ENCODE measurements at places on chromosomes 7 and 10.

- DNase-seq = no peak
These were observed 134.0 kb downstream of the GLI3 start for GRCh38 chr7:42103020-42103419.

GRCh38 chr7:37730501-37730900 lies 46.9 kb downstream of the GPR141 start:
- no peak for DNase-seq

DNA sequence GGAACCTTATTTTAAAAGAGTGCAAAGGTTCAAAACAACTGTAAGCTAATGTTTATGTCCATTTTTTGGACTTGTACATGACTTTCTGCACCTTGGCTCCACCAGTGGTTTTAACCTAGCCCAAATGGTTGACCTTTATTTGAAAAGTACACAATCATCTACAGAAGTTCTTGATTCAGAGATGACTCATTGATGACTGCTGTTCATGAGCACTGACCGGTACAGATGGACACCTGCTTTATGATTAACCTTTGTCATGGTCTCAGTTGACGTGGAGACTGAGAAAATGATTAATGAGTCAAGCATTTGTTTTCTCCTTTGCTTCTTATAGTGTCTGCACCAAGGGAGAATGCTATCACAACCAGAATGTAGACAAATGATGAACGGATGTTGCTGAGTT lies 55.7 kb upstream of the PTER start:
- DNase-seq = no peak

DNA sequence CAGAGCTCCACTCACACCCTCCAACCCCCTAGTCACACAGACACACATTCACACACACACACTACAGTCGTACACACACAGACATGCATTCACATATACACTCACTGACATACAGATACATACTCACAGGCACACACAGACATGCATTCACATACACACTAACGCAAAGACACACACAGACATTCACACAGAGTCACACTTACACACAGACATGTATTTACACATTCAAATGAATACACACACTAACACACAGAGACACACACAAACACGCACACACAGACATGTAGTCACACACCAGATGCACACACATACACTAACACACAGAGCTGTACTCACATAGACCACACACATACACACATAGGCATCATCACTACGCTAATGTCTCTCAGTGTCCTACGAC lies 58.0 kb upstream of the MYL10 start:
- no peak for DNase-seq

DNA sequence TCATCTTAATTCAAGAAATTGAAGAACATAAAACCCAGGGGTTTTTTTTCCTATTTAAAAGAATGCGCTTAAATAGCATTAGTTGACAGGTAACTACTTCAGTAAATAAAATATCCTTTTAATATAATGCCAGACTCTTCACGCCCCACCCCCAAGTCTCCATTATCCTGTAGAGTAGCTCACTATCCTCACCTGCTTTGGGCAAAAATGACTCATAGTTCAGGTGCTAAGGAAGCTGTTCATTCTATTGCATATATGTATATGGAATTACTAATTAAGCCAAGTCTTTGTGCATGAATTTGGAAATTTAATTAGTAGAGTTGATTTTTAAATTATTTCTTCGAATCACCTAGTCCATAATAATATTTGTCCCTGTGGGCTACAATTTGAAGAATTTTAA lies 656.8 kb upstream of the ANKRD30A start:
- no peak for DNase-seq

- no peak for DNase-seq
These were observed 179.0 kb downstream of the SNX10 start for GRCh38 chr7:26470691-26471090.

DNA sequence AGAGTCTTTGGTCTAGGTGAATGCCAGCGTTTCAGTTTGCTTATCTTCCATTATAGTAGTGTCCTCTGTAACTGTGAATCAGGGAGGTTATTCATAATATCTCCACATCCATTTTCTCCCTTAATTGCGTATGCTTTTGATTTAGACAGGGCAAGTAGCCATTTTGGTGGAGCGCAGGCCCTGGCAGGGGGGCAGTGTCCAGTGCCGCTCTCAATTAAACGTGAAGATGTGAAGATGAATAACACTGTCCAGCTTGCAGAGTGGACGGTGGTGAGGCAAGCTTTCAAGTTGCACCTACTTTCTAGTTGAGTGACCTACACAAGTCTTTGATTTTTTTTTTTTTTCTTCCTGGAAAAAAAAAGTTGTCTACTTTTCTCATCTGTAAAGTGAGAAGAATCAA lies 4.5 kb downstream of the TSPAN14 start:
- DNase-seq = no peak

DNA sequence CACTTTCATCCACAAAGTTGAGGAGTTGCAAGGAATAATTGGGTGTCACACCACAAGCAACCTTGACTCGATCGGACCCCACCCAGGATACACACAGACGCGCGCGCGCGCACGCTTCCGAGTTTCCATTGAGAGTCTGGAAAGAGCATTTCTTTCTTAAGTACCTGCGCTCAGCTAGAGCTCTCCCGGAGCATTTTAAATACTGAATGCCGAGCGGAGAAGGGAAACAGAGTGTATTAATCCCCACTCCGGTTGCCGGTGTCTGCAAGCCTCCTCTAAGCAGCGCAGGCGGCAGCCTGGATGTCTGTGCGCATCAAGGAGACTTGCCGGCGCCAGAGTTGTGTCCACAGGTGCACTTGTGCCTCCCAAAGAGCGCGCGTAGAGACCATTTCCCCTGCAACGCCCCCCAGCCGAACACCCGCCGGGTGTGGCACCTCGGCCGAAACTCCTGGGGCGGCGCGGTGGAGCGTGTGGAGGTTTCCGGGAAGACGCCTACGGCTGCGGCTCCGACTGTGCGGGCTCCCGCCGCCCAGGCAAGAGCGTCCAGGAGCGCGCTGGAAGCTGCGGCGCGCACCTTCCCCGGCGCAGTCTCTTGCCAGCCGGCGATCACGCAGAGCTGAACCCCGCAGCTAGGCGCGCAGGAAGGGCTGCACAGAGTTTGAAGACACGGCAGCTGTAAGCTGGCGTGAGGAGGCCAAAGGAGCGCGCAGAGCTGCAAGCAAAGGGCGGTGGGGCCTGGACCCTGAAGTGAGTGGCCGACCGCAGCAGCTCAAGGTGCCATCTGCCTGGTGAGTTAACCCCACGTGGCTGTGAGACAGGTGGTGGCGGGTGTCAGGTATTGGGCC lies 1.1 kb upstream of the FEZF1 start:
- DNase-seq = no peak

DNA sequence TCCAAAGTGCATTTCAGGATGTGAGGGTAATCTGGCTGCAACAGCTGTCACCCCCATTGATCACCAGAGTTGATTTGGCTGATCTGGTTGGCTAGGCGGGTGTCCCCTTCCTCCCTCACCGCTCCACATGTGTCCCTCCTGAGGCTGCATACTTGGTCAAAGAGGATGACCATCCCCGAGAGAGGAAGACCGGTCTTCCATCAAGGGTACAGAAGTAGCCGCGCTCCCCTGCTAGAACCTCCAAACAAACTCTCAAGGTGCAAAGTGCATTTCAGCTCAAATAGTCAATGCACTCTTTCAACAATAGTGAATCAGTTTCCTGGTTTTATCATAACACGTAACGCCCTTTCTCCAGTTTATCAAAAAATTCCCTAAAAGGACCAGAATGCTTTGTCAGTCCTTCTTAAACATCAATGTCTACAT lies 44.6 kb downstream of the CARD11 start:
- DNase-seq = no peak

DNA sequence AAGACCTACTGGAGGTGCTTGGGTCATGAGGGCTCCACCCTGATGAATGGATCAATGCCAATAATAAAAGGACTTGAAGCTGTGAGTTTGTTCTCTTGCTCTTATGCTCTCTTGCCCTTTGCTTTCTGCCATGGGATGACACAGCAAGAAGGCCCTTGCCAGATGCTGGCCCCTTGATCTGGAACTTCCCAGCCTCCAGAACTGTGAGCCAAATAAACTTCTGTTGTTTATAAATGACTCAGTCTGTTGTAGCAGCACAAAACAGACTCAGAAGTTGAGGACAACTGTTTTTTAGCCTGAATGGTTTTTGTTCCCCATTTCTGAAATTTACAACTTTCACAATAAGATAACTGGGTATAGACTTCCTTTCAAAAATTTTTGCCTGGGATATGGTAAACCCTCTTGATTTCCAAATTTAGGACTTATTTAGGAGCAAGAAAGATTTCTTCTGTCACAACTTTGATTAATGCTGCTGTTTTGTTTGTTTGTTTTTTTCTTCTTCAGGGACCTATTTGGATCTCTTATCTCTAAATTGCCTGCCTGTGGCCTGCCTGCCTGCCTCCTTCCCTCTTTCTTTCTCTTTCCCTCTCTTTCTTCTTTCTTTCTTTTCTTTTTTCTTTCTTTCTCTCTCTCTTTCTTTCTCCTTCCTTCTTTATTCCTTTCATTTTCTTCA lies 12.1 kb downstream of the ENTPD1 start:
- DNase-seq = no peak

DNA sequence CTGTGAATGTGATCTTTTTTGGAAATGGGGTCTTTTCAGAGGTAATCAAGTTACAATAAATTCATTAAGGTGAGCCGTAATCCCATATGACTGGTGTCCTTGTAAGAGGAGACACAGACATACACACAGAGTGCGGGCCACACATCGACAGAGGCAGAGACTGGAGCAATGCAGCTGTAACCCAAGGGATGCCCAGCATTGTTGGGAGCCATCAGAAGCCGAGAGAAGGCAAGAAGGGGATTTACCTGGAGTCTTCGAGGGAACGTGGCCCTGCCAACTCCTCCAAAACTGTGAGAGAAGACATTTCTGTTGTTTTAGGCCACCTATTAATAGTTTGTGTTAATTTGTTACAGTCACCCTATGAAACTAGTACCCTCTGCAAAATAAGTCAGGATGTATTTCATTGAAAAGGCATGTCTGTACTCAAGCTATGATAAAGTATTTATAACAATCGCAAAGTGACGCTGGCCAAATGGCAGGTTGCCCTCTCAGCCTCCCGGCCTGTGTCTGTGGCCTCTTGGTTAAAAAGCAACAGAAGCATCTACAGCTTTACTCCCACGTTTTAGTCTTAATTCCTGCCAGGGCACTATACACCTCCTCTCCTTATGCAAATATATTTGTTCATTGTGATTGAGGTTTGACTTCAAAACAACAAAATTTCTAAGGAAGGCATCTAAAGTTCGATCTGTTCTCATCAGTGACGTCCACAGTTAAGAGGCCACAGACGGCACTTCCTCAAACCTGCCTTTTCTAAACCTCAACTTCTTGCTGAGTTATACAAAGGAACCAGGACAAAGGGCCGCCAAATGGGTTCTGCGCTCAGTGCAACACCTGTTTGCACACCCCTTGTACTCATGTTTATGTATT lies 46.8 kb downstream of the HIPK2 start:
- DNase-seq = no peak

GRCh38 chr10:114087655-114088054 lies 44.0 kb downstream of the ADRB1 start:
- DNase-seq = no peak

DNA sequence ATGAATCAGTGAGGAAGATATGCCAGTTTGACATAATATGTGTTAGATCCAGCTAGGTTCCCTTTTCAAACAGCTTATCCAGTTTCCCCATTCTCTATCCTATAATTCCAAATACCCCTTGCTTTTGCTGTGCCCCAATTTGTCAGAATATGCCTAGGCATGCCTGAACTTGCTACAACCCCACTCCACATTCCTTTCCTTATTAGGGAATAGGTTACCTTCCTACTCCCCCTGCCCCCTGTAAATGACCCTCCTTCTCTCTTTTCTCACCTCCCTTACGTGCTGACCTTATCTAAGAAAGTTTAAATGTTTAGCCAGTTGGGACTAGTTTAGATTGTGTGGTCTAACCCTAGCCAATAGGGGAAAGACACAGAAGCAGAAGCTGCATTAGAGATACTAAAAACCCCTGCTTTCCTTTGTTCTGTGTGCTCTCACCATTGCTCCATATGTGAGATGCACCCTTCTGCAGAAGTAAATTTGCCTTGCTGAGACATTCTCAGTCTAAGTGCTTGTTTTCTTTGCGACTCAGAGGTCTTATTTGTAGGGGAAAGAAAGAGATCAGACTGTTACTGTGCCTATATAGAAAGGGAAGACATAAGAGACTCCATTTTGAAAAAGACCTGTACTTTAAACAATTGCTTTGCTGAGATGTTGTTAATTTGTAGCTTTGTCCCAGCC lies 267.8 kb downstream of the SH2D4B start:
- no peak for DNase-seq

DNA sequence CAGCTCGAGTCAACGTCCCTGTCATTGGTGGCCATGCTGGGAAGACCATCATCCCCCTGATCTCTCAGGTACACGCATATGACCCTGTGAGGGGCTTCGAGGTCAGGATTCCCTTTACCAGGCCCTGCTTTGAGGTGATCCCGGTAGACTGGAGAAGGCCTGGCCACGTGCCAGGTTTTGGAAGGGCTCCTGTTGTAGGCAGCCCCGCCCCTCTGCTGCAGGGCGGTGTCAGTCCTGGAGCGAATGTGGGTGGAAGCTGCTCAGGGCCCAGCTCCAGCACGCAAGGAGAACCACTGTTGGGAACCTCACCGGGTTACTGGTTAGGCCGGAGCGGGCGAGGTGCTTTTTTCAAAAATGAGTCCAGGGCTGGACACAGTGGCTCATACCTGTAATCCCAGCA lies 15.6 kb downstream of the MDH2 start:
- no peak for DNase-seq

- peak; percentile 81 for DNase-seq
These were observed 18.7 kb upstream of the DDIT4 start for GRCh38 chr10:72254813-72255568.

DNA sequence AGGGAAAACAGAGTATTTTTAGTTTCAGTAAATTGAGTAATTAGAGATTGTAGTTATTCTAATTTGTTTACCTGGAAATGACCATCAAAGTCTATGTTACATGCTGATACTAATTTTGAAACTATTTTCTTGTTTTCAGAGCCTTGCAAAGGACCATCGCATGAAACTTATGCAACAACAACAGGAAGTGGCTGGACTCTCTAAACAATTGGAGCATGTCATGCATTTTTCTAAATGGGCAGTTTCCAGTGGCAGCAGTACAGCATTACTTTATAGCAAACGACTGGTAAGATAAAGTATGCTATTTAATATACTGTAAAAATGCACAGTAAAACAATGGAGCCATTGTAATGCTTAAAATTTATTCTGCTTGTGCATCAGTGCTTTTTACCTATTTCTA lies 78.5 kb downstream of the TRIM24 start:
- DNase-seq = no peak

DNA sequence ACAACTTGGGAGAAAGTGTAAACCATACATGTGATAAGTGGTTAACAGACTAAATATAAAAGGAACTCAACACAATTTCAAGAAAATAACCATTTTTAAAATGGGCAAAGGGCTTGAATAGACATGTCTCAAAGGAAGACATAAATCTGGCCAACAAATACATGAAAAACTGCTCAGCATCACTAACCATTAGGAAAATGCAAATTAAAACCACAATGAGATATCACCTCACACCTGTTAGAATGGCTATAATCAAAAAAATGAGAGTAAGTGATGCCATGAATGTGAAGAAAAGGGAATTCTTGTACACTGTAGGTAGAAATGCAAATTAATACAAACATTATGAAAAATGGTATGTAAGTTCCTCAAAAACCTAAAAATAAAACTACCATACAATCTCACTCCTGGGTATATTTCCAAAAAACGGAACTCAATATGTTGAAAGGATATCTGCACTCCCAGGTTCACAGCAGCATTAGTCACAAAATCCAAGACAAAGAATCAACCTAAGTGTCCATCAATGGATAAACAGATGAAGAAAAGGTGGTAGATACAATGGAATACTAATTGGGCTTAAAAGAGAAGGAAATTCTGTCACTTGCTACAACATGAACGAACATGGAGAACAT lies 5.6 kb downstream of the SNX13 start:
- no peak for DNase-seq

GRCh38 chr10:33341637-33342036 lies 7.2 kb upstream of the NRP1 start:
- no peak for DNase-seq

Measured in NCI-H460 (cell line).